ENCODE measurements at places on chromosomes 3 and 15.

- no peak for DNase-seq
Measured at GRCh38 chr15:43206054-43206453, 14.8 kb downstream of the EPB42 start.

DNA sequence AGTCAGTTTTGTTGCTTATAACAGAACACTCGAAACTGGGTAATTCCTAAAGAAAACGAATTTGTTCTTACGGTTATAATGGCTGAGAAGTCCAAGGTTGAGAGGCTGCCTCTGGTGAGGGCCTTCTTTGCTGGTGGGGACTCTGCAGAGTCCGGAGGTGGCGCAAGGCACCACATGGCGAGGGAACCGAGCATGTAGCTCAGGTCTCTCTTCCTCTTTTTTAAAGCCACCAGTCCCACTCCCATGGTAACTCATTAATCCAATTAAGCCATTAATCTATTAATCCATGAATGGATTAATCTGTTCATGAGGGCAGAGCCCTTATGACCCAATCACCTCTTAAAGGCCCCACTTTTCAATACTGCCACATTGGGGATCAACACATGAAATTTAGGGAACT, 50.0 kb downstream of the ROPN1B start:
- DNase-seq, result no peak

DNA sequence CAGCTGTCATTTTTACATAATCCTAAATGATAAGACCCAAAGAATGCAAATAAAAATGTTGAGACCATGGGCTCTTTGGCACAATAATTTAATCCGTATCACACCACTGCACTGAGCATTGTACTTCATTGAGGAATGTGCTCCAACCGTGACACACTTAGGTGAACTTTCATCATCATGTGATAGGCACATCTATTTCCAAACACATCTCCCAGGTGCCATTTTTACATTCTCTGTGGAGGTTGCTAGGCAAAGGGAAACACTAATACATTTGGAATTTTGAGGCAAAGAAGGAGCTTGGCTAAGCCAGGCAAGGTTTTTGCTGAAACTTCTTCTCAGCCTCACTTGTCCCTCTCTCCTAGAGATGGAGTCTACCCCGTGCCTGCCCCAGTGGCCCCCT, 68.7 kb downstream of the LRTM1 start:
- no peak for DNase-seq

GRCh38 chr15:57969996-57970395, 95.5 kb downstream of the ALDH1A2 start:
- no peak for DNase-seq

DNA sequence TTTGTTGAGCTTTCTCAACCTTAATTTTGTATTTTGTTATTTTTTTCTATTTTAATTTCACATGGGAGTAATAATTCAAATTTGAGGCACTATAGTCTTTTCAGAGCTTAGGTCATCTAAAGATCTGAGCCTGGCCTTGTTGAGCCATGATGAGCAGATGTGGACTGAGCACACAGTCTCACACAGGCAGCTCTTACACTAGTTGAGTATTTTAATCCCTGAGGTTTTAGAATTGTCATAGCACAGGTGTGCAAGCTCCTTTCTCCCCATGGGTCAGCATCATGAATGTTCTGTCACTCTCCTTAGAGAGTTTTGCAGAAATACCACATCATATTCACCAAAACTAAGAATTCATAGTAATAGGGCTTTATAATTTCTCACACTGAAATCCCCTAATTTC, 4.9 kb downstream of the ZBTB38 start:
- DNase-seq, result no peak
